ENCODE measurements at places on chromosomes 6 and 20.

DNA sequence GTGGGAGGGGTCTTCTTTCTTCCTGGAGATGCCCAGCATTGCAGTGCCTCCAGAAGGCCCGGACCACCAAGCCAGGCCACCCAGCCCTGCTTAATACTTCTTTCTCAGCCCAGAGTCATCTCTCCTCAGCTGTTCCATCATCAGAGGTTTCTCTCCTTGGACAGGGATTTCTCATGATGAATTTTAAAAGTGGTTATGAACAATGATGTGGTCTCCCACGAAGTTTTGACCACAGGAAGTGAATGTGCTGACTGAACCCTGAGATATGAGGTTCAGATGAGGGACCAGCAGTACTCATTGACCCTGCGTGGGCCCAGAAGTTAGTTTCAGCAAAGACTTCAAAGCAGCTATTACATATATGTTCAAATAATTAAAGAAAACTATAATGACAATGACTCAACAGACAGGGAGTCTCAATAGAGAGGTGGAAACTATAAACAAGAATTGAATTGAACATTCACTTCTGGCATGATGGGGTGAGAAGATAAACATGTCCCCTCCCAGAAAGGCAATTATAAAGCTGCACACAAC, 114.5 kb upstream of the SLC22A16 start:
- peak; percentile 51 for DNase-seq

DNA sequence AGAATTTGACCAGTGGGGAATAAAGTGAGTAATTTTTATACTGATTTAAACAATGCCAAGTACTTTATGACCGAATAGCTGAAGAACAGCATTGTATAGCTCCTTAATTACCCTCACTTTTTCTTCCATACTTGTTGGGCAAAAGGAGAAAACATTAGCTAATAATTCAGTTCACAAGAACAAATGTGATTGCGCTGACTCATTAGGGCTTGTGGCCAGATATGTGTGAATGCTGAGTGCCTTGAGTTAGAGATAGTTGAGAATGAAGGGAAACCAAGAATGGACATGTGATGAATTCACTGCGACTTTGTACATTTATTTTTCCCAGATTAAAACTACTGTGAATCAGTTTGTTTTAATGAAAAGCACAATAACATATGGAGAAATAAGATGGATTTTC, 669.4 kb downstream of the TFAP2A start:
- no peak for DNase-seq

DNA sequence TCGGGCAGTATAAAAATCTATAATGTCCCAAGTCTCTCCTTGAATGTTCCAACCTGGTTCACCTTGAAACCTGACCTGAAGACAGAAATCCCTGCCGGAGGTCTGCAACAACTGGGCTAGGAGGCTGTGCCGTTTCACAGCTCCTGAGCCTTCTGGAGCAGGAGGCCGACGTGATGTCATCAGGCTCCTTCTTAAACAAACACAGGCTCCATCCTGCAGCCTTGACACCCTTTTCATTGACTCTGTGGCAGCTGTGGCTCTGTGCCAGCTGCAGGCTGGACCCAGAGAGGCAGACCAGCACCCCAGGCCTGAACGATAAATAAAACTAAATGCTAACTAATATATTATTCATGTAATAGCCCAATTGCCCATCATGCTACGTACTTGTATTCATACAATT, 483.9 kb downstream of the CD83 start:
- no peak for DNase-seq

GRCh38 chr6:44676826-44677433, 289.4 kb downstream of the CDC5L start:
- peak; percentile 47 for DNase-seq

- peak; percentile 30 for DNase-seq
Observed at GRCh38 chr6:150343434-150343833, 25.4 kb upstream of the IYD start.

GRCh38 chr20:63782051-63782471, 42.5 kb downstream of the SLC2A4RG start:
- DNase-seq, result no peak

DNA sequence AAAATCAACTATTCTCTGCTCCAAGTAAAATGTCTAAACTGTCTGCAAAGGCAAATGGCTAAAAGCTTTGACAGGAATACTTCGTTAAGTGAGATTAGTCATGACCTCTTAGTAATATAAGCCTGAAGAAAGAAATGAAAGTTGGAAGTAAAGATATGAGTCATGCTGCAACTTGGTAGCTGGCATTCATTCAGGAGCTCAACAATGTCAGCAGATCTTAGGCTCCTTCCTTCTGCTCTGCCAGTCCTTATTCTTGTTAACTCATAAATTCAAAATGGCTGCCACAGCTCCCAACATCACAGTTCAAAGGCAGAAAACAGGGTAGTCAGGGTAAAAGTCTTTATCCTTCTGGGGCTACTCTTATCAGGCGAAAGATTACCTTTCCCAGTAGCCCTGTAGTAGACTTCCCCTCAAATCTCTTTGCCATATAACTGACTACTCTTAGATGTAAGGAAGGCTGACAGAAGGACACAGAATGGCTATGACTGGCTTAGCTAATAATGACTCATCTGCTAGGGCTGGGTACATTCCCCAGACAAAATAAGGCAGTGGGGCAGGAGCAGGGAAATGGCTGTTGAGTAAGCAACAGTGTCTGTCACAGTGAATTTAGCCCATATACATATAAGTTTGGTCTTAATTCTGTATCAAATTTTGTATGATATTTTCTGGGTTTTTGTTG, 24.4 kb upstream of the C6orf62 start:
- DNase-seq, result peak; percentile 99

DNA sequence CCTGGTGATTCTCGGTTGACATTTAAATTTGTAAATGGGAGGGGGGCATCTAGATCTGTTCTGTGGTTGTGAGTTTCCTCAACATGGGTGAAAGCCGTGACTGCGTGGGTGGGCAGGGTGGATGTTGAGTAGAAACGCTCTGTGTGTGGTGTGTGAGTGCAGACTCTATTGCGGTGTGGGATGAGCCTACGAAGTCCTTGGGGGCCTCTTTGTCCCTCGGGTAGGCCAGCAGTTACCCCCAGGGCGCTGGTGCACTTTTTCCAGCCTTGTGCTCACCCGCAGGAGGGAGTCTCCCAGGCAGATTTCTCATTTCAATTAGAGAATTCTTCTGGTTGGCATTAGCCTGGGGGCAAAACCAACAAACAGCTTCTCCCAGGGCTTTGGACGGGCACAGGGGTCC, 10.6 kb downstream of the TOX2 start:
- no peak for DNase-seq

DNA sequence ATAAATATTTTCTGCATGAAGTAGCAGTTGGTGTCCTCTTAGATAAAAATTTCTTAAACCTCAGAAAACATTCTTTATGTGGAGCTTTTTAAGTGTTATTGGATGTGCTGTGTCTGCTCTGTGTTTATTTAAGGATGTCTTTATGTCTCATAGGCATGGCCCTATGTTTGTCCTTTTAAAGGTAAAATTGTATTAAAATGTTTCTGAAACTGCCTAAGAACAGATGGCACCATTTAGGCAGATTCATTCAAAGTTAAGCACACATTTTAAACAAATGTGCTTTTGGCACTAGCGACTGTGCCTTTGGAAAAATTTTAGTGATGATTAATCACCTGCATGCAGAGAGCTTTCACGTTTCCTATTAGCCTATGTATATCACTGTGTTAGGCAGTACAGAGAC, 125.2 kb downstream of the KIF6 start:
- DNase-seq, result no peak

GRCh38 chr20:56636716-56637115, 7.6 kb downstream of the TFAP2C start:
- DNase-seq, result peak; percentile 75

DNA sequence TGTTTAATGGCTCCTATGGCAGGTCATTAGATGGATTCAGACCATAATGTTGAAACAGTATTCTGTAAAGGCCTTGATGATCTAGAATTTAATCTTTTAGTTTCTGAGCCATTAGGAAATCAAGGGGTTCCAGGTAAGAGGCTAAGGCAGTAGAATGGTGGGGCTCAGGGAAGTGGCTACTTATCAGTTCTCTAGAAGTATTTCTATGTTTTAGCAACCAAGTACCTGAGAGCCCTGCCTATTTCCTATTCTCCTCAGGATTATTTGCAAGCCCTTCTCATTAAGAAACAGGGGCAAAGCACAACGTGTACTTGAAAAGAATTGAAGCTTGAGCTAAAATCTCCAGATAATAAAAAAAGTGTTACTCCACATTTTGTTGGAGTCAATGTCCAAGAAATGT, 646.5 kb downstream of the RNF144B start:
- DNase-seq, result no peak

GRCh38 chr20:10520528-10520927, 85.4 kb downstream of the SLX4IP start:
- DNase-seq, result no peak

DNA sequence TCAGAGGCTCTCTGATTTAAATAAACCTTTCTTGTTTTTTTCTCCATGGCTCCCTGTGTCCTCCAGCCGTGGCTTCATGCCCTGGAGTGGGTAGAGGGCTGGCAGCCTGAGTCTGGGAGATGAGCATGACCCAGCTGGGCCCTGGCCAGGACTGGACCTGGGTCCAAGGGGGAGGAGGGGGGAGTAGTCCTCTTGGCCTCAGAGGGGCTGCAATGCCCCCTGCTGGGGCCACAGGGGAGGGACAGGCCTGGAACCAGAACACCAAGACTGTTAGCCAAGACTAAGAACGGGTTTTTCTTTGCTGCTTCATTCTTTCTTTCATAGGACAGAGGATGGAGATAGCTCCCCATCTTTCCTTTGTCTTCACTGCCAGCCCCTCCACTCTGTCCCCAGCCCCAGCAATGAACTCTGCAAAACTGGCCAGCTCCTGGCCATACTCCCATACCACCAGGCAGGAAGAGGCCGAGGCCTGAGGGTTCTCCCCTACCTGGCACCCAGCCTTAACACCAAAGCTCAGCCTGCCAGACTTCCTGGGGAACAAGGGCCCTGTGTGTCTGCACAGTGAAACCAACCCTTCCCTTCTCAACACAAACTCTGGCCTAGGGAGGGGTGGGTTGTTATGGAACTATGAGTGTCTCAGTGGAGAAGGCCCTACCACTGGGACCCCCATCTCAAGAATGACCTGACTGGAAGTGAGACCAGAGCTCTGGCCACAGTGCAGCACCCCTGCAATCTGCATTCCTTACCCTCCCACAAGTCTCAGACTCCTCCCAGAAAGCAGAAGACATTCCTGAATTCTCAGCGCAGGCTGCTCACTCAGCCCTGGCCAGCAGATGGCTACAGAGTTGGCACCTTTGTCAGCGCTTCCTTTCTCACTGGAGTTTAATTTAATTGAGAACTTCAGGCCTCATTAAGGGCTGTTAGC, 11.0 kb downstream of the SLC29A1 start:
- DNase-seq, result peak; percentile 79

DNA sequence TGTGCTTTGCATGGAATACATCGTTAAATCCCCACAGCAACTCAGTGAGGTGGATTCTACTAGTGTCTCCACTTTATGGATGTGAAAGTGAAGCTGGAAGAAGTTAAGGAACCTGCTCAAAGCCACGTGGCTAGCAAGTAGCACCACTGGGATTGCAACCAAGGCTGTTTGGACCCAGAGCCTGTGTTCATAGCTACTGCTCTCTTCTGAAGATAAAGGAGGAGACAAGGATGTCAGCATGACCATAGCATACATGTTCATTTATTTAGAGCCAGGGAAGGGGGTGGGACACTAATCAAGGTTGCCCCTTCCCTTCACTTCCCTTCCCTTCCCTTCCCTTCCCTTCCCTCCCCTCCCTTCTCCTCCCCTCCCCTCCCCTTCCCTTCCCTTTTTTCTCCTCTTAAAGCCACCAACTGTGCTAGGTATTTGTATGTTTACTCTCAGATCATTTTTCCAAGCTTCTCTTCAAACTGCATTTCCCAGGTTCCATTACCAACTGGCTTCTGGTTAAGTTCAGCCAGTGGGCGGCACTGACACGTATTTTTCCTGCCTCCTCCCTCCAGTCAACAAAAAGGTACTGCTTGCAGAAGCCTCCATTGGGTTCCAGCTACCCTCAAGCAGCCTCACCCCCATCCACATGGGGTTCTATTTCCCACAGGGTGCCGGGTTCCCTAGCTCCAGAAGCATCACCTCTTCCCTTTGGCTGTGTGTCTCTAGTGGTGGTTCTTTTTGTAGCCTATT, 134.9 kb downstream of the BCAS1 start:
- no peak for DNase-seq

GRCh38 chr20:46624946-46625345, 26.3 kb downstream of the SLC13A3 start:
- no peak for DNase-seq

DNA sequence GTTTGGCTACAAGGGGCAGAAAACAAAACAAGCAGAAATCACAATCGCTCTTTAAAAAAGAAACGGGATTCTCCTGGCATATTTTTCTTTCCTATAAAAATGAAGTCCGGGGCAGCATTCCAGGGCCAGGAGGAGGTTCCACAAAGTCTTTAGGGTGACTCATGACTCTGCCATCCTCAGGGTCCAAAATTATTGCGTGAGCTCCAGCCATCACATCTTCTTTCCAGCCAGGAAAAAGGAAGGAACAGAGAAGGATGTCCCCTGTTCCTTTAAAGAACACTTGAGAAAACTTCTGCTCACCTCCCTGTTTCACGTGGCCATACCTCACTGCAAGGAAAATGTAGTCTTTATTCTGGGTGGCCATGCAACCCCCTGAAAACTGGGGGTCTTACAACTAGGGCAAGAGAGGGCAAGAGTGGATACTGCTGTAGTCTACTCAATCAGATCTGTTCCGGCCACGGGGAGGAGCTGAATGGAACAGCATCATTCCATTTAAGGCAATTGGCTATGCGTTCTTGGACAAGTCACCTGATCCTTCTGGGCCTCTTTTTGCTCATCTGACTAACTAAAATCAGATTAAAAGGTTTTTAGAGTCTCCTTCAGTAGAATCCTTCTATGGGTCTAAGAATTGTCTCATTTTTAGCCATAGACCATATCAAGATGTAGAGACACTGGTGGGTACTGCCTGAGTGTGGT, 49.4 kb downstream of the CTCFL start:
- no peak for DNase-seq

DNA sequence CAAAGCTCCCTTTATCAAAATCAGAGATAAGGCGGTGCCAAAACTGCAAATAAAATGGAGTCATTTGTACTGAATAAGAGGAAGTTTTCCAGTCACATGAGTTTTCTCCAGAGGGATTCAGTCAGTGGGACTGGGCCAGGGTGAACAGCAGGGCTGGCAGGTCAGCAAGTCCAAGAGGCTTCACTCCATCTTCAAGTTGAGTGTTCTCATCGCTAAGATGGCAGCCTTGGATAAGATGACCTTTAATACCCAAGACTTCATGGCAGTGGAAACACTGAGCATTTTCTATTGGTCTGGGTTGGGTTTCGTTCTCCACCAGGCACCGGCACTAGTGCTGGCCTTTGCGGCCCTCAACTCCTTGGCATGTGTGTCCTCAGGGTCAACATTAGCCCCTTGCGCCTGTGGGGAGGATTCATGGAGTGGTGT, 29.3 kb upstream of the IGF2R start:
- DNase-seq, result no peak

GRCh38 chr6:130324657-130325056, 41.2 kb upstream of the TMEM200A start:
- DNase-seq, result peak; percentile 85

- peak; percentile 63 for DNase-seq
Observed at GRCh38 chr6:151502499-151502898, 8.7 kb downstream of the CCDC170 start.

Data from fibroblast of mammary gland (primary cell).